T-helper 22 cell (primary cell): ENCODE measurements at places on chromosomes 7 and 10.

- no peak for DNase-seq
These were observed 103.9 kb downstream of the WDFY4 start for GRCh38 chr10:48788554-48788953.

GRCh38 chr10:124380256-124380995 lies 38.3 kb downstream of the OAT start:
- DNase-seq, result no peak

DNA sequence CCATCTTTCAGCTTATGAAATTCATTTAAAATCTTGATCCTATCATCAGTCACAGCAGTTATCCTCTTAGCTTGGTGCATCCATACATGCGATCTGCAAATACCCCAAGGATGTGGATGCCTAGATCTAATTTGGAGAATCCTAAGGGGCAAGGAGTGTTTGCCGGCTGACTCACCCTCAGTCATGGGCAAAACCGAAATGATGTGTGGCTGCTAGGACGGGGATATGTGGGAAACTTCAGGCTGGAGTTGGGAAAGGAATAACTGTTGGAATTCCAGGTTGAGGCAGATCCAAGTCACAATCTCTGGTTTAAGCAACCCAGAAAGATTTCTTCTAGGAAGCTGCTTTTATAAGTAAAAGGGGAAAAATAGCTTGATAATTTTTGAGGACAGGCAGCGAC lies 19.7 kb upstream of the GOT1 start:
- no peak for DNase-seq

- DNase-seq, result no peak
These were observed 33.3 kb downstream of the GNA12 start for GRCh38 chr7:2810682-2811415.

DNA sequence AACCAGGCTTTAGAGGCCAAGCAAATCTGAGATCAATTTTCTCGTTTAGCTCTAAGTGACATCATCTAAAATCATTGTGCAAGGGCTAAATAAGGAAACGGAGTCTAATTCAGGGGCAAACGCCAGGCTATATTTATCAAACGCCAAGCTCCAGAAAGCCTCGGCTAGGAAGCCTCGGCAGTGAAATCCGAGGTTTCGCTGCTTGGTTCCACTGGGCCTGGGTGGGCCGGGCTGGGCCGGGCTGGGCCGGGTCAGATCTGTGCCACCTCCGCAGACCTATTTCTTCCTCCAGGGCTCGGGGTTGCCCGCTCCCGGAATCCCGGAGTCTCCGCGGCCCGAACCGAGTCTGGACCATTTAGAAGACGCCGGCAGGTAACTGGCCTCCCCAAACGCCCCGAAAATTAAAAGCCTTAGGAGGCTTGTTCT lies 459 bp upstream of the FEZF1 start:
- no peak for DNase-seq

DNA sequence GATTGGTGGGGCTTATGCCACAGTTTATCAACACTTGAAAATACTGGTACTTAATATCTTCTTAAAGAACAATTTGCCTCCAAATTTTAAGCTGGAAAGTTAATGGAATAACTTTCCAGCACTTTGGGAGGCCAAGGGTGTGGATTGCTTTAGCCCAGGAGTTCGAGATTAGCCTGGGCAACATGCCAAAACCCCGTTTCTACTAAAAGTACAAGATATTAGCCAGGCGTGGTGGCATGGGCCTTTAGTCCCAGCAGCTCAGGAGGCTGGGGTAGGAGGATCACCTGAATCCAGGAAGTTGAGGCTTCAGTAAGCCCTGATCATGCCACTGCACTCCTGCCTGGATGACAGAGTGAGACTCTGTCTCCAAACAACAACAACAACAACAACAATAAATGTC lies 56.0 kb downstream of the PRF1 start:
- DNase-seq, result no peak

DNA sequence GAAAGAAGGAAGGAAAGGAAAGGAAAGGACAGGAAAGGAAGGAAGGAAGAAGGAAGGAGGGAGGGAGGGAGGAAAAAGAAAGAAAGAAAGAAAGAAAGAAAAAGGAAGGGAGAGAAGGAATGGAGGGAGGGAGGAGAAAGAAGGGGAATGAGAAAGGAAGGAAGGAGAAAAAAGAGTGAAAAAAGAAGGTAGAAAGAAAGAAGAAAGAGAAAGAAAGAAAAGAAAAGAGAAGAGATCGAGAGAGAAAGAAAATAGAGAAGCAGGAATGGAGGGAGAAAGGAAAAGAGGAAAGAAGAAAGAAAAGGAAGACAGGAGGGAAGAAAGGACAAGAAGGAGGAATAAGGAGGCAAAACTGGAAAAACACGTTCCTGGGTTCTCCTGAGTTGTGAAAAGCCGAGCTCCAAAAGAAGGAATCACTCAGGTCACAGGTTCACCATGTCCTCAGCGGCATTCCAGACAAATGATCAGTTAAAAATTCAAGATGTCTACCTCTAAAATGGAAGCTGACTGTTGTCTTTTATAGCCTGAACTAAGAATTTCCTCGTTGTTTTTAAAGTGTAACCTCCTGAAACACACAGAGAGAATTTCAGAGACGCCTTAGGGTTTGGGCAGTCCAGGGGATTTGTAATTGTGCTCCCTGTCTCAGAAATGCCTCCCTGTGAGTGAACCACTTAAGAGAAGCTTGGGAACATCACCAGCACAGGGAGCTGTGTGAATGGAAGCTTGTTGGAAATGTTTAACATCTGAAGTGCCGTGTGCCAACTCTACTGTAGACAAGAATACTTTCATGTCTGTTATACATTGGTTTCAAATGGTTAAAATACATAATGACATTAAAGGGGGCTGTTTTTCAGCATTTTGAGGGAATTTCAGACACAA lies 80.7 kb downstream of the INHBA start:
- DNase-seq, result no peak

DNA sequence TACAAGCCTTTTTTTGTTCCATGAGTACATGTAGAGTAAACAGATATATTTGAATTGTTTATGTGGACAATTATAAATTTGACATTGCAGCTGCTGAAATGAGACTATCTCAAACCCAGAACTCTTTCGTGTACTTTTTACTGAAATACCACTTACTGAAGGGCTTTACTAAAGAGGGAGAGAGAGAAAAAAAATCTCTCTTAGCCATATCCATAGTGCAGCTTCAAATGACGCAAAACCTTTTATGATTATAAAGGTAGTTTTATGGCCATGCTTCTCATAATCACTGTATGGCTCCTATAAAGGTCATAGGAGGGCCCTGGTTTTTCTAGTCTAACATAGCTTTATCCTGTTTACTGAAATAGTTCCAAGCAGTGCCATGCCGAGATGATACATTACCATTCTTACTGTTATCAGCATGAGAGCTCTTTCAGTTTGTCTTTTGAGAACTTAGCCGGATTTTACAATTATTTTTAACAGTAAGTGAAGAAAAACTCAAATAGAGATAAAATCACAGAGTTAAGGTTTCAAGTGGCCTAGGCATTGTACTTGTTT lies 35.1 kb downstream of the KCND2 start:
- no peak for DNase-seq

DNA sequence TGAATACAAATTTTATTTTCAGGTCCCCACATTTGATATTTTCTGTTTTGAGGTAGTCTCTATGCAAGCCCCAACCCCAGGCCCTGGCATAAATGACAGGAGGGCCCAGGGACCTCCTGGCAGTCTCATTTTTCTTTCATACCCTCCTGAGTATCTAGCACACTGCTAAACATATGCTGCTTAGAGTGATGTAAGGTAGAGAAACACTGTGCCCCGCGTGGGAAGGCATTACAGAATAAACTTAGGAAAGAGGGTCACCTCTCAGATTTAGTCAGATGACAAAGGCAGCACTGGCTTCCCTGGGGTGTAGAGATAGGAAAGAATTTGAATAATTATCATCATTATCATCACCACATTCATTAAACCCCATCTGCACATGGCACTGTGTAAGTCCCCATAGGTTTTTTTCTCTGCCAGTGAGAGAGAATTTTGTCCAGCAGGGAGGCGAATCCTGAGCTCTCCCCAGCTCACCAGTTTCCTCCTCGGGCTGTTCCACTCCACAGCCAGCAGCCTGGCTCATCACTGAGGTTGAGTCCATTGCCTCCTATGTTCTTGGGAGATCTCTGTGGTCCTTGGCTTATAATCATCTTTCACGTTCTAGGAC lies 507.3 kb upstream of the GALNT17 start:
- DNase-seq, result no peak

DNA sequence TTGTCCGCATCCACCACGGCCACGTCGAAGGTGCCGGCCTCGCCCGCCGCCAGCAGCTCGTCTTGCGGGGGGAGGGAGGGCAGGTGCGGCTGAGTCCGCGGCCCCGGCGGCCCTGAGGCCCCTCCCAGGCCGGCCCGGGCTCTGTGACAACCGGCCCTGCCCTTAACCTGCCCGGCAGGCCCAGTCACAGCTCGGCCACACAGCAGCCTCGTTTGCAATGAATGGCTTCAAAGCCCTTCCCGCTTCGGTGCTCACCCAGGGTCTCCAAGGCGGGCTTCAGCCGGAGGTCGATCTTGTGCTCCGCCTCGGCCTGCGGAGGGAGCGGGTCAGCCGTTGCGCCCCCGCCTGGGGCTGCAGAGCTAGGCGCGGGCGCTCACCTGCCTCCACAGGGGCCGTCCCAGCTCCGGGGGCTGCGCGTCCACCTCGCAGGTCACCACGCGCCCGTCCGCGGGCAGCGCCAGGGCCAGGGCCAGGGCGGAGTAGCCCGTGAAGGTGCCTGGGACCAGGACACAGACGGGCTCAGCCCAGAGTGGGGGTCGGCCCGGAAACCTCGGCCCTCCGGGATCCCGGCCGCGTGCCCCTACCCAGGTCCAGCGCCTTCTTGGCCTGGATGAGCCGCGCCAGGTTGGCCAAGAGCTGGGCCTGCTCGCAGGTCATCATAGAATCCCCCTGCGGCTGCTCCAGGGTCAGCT lies 928 bp downstream of the COMTD1 start:
- DNase-seq, result no peak

GRCh38 chr7:32255036-32255435 lies 184.8 kb upstream of the PDE1C start:
- no peak for DNase-seq

DNA sequence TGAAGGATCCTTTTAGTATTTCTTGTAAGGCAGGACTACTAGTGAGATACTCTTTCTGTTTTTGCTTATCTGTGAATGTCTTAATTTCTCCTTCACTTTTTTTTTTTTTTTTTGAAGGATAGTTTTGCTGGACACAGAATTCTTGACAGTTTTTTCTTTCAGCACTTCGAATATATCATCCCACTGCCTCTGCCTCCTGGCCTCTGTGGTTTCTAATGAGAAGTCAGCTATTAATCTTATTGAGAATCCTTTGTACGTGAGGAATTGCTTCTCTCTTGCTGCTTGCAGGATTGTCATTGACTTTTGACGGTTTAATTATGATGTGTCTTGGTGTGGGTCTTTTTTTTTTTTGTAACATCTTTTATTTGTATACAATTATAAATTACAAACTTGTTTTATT lies 12.6 kb upstream of the WAC start:
- no peak for DNase-seq
